ENCODE measurements at places on chromosomes 6 and 20.

GRCh38 chr6:3162565-3163247 is 5.4 kb upstream of the TUBB2A start:
- DNase-seq: peak; percentile 64

DNA sequence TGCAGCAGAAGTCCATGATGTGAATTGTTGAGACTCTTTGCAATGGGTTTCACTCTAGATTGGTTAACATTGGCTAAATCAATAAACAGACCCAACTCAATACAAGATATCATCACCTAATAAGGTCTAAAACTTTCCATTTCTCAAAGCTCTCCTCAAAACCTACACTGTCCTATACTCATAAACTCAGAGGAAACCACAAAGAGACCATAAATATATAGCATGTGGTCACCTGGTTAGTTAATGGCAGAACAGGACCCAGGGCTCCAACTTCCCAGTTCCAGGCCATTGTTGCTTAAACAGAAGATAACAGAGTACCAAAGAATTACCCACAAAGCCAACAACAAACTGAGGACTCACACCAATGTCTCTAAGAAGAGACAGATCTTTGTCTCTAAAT is 12.0 kb downstream of the RTN4IP1 start:
- no peak for DNase-seq

GRCh38 chr20:45937765-45938164 is 3.3 kb downstream of the PCIF1 start:
- DNase-seq: peak; percentile 38

DNA sequence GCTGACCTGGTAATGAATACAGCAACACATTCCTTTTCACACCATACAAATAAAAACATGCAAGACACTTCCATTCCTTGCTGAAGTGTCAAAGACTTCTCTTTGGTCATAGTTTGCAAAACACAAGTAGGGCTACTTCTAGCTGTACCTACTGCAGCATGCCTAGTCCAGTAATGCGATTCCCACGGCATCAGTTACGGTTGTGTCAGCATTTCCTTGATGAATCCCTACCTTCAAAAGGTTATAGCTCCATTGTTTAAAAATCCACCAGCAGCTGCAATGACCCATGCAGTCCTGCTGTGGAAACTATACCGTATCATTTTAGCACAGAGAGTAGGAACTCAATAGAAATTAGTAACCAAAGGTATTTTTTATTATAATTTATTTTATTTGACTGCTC is 1371.5 kb downstream of the EPHA7 start:
- DNase-seq: no peak

GRCh38 chr6:109182578-109182977 is 87.3 kb downstream of the CEP57L1 start:
- DNase-seq: no peak

GRCh38 chr6:129635396-129636130 is 74.4 kb downstream of the ARHGAP18 start:
- peak; percentile 49 for DNase-seq

DNA sequence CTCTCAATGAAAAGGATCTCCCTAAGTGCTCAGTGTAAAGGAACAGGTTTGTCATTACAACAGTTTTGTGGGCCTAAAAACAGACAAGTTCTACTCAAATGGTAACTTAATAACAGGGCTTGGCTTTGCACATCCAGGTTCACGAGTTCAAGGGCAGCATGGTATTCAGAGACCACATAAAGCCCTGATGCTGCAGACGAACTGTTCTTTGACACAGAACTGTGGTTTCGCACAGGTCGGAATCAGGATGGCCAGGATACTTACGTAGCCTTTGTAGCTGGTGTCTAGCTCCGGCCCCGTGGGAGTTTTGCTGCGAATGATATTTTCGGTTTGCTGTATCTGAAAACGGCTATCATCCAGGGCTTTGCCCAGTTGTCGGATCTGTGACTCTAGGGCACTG is 335.9 kb downstream of the ESR1 start:
- no peak for DNase-seq

DNA sequence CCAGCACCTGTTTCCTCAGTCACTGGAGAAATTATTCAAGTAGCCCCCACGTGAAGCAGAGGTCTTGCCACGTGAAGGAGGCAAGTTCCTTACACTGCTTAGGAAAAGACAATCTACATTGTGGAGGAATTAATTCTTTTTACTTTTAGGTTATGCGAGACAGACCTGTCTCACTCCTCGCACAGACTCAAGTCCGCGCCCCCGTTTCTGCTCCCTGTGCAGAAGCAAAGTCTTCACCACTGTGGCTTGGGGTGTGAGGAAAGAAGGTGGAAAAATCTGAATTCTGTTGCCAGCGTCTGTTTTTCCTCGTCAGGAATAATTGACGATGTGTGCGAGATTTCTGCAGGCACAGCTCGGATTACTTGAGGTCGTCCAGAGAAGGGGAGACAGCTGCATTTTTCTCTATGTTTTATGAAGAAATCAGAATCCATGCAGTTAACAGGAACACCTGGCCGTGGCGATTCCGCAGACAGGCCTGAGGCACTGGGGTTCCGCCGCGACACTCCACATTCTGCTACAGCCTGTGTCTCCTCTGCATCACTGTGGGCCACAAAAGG is 185.1 kb downstream of the SMOC2 start:
- DNase-seq: no peak

DNA sequence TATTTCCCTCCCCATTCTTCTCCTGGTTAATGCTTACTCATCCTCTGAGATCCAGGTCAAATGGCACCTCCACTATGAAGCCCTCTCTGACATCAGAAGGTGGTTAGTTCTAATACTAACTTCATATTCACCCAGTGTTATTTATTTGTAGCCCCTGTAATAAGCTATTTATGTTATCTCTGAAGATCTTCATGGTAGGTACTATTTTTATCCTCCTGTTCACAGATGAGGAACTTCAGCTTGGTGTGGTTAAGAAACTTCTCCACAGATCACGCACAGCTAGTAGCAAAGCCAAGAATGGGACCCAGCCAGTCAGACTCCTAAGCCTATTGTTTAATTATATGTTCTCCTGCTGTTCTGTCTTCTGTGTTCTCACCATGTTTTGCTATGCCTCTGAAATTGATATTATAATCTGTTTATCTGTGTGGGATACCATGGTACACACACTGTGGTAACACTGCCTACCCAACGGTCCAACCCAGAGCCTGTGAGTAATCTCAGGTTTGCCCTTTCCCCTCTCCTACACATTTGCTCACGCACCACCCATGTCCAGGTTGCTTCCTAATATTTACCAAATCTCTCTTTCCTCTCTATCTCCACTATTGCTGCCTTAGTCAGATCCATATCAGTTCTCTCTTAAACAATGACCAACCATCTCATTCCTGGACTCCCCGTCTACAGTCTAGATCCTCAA is 98.4 kb downstream of the IPCEF1 start:
- DNase-seq: no peak

DNA sequence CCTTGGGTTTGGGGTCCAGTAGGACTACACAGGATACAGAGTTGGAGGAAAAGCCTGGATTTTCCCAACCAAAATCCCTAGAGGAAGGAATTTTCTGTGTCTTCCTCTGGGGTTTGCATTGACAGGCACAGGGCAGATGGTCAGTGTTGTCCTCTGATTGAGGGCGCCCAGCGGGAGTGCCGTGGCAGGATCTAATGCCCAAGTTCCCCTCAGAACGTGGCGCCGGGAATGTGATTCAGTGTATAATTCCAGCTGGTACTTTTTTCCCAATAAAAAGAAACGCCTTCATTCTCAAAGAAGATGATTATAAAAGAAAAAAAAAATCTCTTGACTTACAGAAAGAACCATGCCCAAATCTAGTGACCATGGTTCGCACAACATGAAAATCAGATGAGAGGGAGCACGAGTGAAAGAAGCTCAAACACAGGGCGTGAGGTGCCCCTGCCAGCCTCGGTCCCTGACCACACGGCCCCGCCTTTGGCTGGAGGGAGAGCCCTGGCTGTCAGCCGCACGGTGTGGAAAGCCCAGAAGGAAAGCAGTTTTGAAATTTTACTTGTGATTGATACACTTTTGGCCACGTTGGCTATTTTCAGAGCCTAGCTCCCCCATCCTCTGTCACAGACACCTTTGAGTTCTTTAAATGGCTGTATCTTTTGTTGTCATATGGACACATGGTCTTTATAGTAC is 31.6 kb downstream of the VEGFA start:
- no peak for DNase-seq

DNA sequence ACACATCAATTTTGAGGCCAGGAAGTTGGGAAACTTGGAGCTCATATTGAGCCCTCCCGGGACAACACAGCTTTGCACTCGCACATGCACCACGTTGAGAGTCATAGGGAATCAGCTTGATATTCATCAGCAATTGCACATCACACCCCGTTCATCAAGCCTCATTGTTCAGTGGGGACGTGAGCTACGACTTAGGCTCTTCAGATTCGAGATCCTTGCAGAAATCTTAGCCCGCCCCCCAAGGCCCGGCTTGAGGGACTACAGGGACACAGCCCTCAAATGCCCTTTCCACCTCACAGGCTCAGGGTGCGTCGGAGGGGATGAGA is 93.0 kb upstream of the MAFB start:
- no peak for DNase-seq

GRCh38 chr6:100780648-100781047 is 100.5 kb downstream of the ASCC3 start:
- DNase-seq: no peak

GRCh38 chr6:21396313-21396712 is 197.2 kb upstream of the SOX4 start:
- DNase-seq: peak; percentile 41

- no peak for DNase-seq
Measured at GRCh38 chr6:10730254-10730653, 7.4 kb downstream of the TMEM14C start.

- no peak for DNase-seq
Measured at GRCh38 chr6:122495612-122496011, 24.0 kb upstream of the SERINC1 start.

DNA sequence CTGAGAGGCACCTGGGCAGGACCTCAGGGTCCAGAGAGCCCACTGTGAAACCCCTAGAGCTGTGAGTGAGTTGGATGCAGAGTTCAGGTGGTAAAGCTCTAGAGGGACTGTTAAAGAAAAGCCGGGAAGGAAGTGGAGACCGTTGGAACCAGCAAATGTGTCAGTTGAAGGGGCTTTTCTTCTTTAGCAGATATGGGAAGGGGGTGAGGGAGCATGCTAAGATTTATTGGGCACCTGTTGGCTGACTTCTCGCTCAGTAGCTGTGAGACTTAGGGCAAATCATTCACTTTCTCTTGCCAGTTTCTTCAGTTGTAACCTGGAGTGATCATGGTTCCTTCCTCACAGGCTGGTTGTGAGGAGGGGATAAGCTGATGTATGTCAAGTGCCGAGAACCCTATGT is 287.7 kb downstream of the DHX35 start:
- no peak for DNase-seq

- DNase-seq: no peak
Measured at GRCh38 chr6:11868392-11868791, 89.8 kb upstream of the ADTRP start.

DNA sequence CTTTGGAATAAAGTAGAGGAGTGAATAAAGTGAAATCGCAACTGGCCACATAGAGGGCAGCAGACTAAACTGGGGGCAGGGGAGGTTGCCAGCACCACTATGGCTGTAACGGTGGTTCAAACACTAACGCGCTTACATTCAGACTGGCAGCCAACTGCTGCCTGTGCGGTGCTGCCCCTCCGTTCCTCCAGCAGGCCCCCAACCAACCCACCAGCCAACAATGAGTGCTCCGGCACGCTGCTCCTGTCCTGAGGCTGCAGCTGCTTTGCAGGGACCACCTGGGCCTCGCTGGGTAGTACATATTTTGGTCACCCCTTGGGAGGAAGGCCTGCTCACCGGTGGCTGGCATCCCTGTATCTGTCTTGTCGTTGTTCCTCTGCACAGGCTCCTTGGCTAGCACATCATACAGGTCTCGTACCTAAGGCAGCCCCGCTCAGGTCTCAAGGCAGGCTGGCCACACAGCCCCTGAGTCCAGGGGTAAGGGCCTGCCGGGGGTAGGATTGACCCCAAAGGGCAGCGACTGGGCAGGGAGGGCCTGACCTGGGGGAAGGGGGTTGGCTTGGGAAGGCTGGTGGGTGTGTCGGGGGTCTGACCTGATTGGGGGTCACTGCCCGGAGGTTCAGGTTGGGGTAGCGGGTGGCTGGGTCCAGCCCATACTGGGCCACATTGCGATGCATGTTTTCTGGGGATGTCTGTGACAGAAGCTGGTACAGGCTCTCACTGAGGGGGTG is 6.3 kb downstream of the MICAL1 start:
- no peak for DNase-seq

DNA sequence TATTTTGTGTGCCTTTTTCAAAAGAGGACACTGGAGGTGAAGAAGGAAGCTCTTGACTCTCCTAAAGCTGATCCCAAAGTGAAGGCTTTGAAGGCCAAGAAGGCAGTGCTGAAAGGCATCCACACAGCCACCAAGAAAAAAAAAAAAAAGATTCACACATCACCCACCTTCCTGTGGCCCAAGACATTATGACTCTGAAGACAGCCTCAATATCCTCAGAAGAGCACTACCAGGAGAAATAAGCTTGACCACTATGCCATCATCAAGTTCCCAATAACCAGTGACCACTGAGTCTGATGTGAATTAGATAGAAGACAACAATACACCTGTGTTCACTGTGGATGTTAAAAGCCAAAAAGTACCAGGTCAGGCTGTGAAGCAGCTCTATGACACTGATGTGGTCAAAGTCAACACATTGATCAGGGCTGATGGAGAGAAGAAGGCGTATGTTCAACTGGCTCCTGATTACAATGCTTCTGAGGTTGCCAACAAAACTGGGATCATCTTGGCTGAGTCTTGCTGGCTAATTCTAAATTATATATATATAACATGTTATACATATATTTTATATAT is 59.4 kb downstream of the PLCG1 start:
- no peak for DNase-seq

- DNase-seq: no peak
Measured at GRCh38 chr6:72420409-72420808, 201.5 kb upstream of the KCNQ5 start.

- no peak for DNase-seq
Measured at GRCh38 chr6:160899671-160900430, 91.7 kb upstream of the MAP3K4 start.

DNA sequence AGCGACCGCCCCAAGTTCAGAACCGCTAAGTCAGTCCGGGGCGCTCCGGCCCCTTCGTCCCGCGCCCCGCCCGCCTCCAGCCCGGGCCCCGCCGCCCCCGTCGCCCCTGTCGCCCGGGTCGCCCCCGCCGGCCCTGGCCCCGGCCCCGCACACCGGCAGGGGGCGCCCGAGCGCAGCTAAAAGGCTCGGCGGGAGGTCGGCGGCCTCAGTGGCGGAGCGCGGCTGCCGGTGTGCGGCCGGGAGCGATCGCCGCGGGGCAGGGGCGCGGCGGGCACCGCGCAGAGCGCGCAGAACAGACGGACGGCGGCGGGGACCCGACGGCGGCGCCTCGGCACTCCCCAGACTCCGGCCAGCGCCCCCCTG is at the start of gene FNDC1:
TSS of gene FNDC1 (plus strand) at position 208 of the 363 bp plus-strand sequence. CDS start 197 bp downstream, outside the sequence.
- no peak for DNase-seq

- DNase-seq: no peak
Measured at GRCh38 chr20:20491110-20491783, 123.3 kb downstream of the INSM1 start.

DNA sequence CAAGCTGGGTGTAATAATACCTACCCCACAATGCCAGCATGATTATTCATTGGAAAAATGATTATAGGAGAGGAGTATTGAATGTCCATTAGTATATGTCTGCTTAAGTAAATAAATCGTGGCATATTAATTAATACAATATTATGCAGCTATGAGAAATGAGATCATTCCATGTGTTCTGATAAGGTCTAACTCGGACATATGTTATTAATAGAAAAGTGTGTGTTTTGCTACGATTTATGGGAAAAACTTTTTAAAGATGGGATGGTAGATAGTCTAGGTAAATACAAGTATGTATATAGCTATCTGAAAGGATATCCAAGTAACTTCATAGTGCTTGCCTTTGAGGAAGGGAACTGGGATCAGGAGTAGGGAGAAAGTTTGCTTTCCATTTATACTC is 61.5 kb upstream of the CDKAL1 start:
- no peak for DNase-seq

Measured in A172 (cell line).